ENCODE measurements at places on chromosomes 4 and X.

GRCh38 chrX:137425273-137425902, 140.5 kb upstream of the ZIC3 start:
- DNase-seq, result no peak

DNA sequence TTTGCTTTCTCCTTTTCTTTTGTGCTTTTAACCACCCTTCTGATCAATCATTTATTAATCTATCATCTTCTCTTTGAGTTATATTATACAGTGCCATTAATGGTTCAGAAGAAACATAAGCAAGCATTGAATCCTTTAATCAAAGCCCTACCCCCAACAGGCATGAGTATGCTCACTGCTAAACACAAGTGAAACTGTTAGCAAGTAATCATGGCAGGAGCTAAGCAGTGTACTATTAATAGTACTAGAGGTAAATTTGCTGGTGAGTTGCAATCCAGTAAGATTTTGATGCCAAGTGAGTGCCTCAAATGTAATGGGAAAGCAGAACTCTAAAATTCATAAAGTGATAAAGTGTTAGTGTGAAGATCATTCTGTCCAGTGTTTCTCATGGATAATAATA, 57.2 kb downstream of the FNIP2 start:
- no peak for DNase-seq

- no peak for DNase-seq
Observed at GRCh38 chrX:11010476-11010875, 100.7 kb upstream of the HCCS start.

DNA sequence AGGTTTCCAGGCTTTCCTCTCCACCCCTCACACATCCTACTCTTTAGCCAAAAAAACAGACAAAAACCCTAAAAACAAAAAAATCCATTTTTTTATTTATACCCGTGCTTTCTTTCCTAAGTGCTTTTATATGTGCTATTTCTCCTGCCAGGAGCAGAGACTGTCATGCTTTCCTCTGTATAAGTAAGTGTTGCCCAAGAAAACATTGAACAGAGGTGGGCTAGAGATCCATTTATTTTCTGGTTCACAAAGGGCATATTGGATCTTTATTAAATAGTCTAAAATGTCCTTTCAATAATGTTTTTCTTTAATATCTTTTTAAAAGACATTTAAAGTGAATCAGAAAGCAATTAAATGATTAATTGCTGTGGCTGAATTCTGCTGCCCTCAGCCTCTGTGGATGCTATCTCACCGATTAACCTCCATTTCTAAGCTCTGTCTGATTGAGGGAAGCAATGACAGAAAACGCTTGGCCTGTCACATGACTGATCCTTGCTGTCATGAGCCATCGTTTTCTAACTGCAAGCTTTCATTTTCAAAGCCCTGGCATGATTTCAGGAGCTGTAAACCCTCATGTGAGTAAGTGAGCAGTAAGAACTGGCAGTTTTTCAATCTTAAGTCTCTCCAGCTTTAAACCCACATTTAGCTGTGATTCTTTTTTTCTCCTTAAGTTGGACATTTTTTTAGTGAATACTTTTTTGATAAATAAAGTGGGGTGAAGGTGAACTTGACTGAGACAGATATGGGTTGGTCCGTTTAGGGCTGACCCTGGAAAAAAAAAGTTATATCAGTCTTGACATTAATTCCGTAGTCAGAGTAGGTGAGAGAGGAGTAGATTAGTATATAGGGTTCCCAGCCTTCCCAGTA, 180.7 kb upstream of the PGRMC2 start:
- DNase-seq, result no peak

- no peak for DNase-seq
Observed at GRCh38 chr4:25786497-25787065, 76.2 kb downstream of the SEL1L3 start.

All from stimulated activated CD4-positive, alpha-beta T cell treated with anti-CD3 and anti-CD28 coated beads, Interleukin-4, amount 100 ng/mL, for 4 hours (primary cell).